Lower leg skin (tissue), 4 donors: ENCODE measurements at places on chromosomes 7 and 10.

DNA sequence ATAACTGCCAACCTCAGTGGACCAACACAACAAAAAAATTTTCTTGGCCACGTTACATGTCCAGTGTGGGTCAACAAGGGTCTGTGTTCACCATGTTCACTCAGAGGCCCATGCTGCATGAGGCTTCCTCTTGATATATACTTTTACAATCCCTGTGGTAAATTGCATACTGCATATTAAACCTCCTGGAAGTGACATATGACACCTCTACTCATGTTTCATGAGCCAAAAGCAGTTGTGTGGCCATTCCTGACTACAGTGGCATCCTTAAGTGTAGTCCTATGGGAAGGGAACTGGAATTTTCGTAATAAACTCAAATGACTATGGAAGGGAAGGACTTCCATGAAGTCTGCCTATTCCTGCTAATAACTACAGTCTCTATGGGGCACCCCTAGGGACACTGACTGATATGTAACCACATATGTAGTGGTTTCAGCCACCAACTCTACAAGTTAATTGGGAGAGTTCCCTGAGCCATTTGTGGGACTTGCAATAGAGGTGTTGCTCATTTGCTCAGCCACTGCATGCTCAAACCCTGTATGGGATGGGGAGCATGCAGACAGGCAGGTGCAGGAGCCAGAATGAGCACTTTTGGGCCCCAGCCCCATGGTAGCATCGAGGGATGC is 9.7 kb downstream of the DYNC1I1 start:
- no peak for DNase-seq

DNA sequence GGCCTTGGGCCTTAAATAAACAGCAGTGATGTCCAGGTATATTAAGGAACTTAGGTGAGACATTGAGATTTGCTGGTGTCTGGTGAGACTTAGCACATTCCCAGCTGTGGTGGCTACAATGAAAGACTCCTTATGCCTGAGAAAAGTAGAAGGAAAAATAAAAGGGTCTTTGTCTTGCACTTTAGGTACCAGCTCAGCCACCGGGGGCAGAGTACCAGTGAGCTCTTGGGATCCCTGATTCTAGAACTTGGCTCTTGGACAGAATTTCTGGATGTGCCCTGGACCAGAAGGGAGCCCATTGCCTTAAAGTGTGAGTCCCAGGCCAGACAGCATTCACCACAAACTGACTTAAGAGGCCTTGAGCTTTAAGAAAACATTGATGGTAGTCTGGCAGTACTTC is 1038.7 kb downstream of the SORCS3 start:
- DNase-seq: no peak

GRCh38 chr10:118625504-118625903 is 30.1 kb upstream of the PRLHR start:
- no peak for DNase-seq

DNA sequence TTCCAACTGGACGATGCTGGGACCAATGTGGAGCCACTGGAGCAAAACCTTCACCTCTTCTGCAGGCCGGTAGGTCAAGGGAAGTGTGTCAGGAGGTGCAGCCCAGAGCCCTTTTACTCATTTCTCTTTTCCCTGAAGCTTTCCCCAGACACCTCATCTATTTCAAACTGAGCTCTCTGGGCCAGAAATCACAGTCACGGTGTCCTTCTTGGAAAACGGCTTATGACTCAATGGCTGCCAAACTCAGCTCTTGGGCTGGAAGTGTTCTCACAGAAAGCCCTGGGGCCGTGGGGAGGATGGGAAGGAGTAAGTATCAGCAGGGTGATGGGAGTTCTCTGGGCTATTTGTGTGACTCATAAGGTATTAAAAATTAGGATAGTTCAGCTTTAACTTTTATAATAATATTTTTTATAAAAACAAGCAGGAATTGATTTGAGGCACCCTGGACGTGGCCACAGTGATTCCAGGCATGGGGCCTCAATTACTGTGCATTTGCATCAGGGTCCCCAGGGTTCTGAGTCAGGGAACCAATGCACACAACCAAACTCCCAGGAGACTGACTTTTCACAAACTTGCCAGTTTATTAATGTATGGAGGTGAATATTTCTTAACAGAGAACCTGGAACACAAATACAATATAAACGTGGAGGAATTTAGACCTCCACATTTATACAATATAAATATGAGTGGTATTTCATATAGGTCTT is 187.4 kb upstream of the TMEM72 start:
- no peak for DNase-seq

GRCh38 chr10:52004342-52004949 is 305.1 kb upstream of the CSTF2T start:
- no peak for DNase-seq

DNA sequence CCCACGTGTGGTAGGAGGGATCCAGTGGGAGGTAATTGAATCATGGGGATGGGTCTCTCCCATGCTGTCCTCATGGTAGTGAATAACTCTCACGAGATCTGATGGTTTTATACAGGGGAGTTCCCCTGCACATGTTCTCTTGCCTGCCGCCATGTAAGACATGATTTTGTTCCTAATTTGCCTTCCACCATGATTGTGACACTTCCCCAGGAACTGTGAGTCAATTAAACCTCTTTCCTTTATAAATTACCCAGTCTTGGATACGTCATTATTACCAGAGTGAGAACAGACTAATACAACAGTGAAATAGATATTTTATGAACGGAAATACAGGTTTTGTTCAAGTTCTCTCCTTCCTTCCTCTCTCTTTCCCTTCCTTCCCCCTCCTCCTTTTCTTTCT is 15.8 kb downstream of the CALD1 start:
- no peak for DNase-seq

- no peak for DNase-seq
Measured at GRCh38 chr10:79487296-79488194, 24.8 kb upstream of the EIF5AL1 start.

- no peak for DNase-seq
Measured at GRCh38 chr7:25762511-25763462, 389.2 kb upstream of the NFE2L3 start.

- no peak for DNase-seq
Measured at GRCh38 chr7:111262293-111263116, 171.6 kb downstream of the LRRN3 start.
